Dorsolateral prefrontal cortex (tissue), 122 donors: ENCODE measurements at places on chromosomes 2 and 18. TPM values are rescaled to one million over a fixed set of nuclear protein-coding genes. Genes with fewer than 3 reads are reported as not detected.

GRCh38 chr18:12049978-12050811, 43.4 kb upstream of the ANKRD62 start:
- DNase-seq: no peak

Gene SKOR2
- total RNA-seq: not detected

DNA sequence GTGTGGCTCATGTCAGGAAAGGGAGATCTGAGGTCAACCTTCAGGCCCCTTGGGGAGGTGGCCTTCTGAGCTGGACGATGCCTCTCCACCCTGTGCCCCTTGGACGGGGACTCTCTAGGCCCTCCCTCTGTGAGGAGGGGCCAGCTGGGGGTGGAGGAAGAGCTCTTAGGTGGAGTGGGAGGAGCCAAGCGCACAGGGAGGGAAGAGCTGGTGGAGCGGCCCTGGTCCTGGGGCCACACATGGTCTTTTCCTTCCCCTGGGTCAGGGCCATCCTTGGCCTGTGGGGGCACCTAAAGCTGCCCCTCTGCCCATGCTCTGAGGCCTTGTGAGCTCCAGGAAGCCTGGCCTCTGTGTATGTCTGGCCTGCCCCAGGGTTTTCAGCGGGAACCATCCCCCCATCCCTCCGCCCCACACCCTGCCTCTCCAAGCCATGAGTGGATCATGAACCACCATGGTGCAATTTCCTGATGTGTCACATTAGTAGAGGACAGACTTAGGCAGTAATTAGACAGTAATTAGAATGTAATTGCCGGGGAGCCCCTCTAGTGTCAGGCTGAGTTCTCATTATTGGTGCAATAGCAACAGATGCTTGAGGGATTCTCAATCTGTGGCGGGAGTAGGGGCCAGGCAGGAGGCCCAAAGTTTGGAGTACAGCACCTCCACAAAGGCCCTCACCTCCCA, 63.0 kb downstream of the GLI2 start:
- no peak for DNase-seq

Gene ACAA2
- 35.3 TPM for total RNA-seq

- no peak for DNase-seq
These were observed 40.0 kb upstream of the AGPS start for GRCh38 chr2:177352441-177353186.

- no peak for DNase-seq
These were observed 176.6 kb upstream of the NRXN1 start for GRCh38 chr2:51208521-51208920.

Gene RPIA
- 7.0 TPM for total RNA-seq

GRCh38 chr18:3345452-3345851, 83.5 kb downstream of the MYL12B start:
- DNase-seq: no peak

Gene ANKRD29
- 19.1 TPM for total RNA-seq

- DNase-seq: no peak
These were observed 15.3 kb downstream of the KYNU start for GRCh38 chr2:142892715-142893114.

Gene SLC4A5
- total RNA-seq: 10.0 TPM

- DNase-seq: no peak
These were observed 583.0 kb downstream of the THSD7B start for GRCh38 chr2:137348301-137348700.

GRCh38 chr2:31329081-31329625, 85.4 kb downstream of the XDH start:
- DNase-seq: no peak

Gene FRZB
- 2.7 TPM for total RNA-seq

- DNase-seq: no peak
These were observed 111.1 kb upstream of the RIOK3 start for GRCh38 chr18:23341983-23342382.

Gene B4GALT6
- 53.9 TPM for total RNA-seq

Gene ABCG5
- 0.54 TPM for total RNA-seq

GRCh38 chr2:55355451-55355850, 64.2 kb downstream of the CCDC88A start:
- no peak for DNase-seq

- no peak for DNase-seq
These were observed 37.8 kb downstream of the GATA6 start for GRCh38 chr18:22207021-22207758.

DNA sequence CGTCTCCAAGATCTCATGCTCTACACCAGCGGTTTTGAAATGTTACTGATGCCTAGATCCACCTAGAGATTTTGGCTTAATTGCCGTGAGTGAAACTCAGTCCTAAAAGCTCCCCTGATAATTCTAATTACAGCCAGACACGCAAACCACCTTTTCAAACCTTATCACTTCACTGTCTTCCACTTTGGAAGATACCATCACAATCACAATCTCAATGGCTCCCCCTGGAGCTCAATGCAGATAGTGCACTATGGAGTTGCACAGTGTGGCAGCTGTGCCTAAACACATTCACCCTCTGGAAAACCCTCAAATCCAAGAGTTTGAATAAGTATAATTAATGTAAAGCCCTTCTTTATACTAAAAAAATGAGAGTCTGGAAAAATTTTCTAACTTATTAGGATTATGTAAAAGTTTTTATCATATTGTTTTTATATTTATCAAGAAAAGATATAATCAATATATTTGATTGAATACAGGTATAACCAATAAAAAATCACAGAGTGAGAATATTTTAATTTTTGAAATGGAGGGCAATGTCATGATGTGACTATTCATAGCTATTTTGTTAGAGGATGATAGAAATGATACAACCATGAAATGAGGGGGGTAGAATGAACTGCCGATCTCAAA, 102.9 kb upstream of the SLC8A1 start:
- peak; percentile 8 for DNase-seq

DNA sequence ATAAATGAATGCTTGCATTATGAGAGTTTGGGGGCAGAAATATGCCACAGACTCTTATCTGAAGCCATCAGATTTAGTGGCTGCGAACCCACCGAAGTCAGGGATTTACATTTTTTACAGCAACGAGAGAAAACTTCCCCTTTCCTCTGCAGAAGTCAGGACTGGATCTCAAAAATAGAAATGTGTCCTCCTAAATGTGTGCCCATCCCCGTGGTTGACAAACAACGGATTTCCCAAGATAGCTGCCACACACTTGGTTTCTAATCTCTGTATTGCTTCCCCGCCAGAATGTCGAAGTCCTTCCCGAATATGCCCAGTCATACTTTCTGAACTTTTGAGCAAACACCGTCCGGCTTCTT, 879 bp upstream of the ADAM23 start:
- no peak for DNase-seq

DNA sequence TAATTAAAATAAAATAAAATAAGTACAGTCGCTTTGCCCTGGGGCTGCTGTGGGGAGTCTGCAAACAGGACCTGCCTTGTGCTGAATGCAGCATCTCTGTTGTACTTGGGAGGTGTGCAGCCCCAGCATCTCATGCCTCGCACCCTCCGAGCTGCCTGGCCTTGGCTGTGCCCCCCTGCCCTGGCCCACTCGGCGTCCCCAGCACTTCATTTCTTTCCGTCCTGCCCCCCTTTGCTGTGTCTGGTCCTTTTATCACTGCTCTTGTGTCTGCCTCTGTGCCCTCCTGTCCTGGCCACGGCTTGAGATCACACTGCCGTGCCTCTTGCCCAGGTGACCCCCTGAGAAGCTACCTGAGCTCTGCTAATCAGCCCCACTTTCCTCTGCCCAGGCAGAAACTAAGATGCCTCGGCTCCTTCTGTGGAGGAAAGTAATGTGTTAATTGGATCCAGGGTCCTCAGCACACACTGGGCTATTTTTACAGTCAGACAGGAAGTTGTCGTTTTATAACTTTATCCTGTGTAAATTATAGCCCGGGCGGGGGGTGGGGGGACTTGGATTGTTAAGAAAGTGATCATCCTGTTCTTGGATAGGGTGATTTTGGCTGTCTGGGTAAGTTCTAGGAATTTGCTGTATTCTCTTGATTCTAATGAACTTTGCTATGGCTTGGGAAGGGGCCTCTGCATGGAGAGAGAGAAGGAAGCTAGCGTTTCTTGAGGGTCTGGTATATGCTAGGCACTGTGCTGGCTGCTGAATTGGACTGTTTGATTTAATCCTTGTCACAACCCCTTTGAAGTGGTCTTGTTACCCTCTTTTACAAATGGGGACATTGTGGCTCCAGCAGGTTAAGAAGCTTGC, 69.4 kb downstream of the AGAP1 start:
- no peak for DNase-seq

- no peak for DNase-seq
These were observed 365.2 kb downstream of the CLIP4 start for GRCh38 chr2:29480426-29480825.

- DNase-seq: no peak
These were observed 102.9 kb downstream of the DHRS9 start for GRCh38 chr2:169172151-169172735.

GRCh38 chr18:9803698-9804516, 81.9 kb upstream of the TXNDC2 start:
- no peak for DNase-seq

Gene RAPGEF4
- 231 TPM for total RNA-seq

DNA sequence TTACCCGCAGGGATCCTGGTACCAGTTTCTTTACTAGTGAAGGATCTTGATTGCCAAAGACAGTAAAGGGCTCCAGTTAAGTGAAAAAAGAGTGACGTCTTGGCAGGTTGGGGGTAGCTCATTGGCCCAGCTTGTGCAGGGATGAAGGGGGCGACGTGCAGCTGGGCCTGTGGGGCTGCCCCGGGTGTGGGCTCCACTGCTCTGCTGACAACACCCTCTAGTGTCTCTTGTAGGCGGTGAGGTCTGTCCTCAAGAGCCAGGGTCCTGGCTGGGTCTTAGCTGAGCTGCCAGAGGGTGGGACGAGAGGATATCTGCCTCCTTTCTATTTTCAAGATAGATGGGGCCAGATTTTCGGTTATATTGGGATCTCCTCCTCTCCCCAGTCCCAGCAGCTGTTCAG, 6.1 kb downstream of the ARHGEF4 start:
- no peak for DNase-seq

DNA sequence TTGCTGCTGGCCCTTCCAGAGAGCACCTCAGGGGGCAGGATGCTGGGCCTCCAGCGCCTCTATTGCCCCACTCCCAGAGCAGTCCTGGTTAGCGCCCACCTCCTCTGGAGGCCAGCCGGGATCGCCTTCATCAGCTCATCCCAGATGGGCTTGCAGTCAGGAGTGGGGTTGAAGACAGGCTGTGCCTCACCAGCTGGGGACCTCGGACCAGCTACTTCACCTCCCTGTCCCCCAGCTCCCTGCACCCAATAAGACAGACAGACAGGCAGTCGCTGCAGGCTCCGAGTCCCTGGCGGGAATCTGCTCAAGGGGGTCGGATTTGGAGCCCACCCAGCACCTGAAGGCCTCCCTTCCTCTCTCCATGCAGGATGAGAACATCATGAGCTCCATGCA, 18.9 kb upstream of the FAHD2A start:
- DNase-seq: no peak

DNA sequence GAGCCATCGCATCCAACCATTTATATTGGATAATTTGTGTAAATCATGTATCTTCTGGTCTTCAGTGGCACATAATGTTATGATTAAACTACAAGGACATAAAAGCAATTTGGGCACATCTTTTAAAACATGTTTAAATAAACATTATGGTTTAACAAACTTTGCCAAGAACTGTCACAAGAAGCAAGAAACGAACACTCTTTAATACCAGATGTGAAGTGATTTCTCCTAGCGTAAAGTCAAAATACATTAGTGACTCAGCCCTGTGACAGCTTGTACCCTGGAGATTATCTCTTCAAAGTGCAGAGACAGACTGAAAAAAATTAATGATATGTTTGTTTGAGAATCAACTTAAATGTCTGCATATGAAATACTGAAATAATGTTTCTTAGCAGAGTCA, 39.9 kb downstream of the DSEL start:
- DNase-seq: no peak

Gene CXCR1
- 4.4 TPM for total RNA-seq

GRCh38 chr2:234076451-234076850, 25.9 kb downstream of the SPP2 start:
- no peak for DNase-seq

- no peak for DNase-seq
These were observed 1031.8 kb upstream of the ZEB2 start for GRCh38 chr2:145551686-145552085.

GRCh38 chr2:129806317-129806716, 173.1 kb upstream of the RAB6C start:
- DNase-seq: no peak

GRCh38 chr2:236636261-236636660, 66.6 kb downstream of the ACKR3 start:
- DNase-seq: no peak

- DNase-seq: no peak
These were observed 22.7 kb downstream of the NOSTRIN start for GRCh38 chr2:168825126-168825525.

GRCh38 chr2:128591022-128591860, 272.6 kb upstream of the HS6ST1 start:
- DNase-seq: no peak

DNA sequence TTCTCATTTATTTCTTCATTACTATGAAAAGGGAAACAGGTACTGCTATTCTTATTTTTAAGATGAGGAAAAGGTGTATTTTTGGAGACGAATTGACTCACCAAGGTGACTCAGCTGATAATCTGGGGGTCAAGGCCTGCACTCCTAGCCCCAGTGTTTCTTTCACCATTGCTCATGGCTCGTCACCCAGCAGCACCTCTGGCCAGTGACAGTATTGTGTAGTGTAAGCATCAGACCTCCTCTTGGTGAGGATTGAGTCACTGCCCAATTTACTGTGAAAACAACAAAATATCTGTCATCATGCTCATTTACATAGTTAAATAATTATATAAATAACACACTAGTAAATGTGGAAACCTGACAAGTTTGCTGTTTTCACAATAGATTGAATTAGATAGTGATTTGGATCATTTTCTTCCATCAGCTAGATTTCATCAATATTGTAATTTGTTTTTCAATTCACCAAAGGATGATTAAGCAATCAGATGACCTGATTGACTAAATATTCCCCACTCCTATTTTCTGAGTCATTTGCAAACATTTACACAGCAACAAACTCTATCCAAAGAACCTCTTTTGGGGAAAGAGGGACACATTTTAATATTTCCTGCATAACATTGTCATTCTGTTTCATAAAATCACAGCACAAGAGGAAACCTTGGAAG, 492.8 kb upstream of the RAB12 start:
- DNase-seq: no peak

GRCh38 chr2:153387203-153387602, 91.4 kb downstream of the RPRM start:
- DNase-seq: no peak
